Activated T-helper 1 cell treated with anti-CD3 and anti-CD28 coated beads, Interleukin-2, amount 50 U/mL, for 16 hours (primary cell): ENCODE measurements at places on chromosomes 5 and 9.

DNA sequence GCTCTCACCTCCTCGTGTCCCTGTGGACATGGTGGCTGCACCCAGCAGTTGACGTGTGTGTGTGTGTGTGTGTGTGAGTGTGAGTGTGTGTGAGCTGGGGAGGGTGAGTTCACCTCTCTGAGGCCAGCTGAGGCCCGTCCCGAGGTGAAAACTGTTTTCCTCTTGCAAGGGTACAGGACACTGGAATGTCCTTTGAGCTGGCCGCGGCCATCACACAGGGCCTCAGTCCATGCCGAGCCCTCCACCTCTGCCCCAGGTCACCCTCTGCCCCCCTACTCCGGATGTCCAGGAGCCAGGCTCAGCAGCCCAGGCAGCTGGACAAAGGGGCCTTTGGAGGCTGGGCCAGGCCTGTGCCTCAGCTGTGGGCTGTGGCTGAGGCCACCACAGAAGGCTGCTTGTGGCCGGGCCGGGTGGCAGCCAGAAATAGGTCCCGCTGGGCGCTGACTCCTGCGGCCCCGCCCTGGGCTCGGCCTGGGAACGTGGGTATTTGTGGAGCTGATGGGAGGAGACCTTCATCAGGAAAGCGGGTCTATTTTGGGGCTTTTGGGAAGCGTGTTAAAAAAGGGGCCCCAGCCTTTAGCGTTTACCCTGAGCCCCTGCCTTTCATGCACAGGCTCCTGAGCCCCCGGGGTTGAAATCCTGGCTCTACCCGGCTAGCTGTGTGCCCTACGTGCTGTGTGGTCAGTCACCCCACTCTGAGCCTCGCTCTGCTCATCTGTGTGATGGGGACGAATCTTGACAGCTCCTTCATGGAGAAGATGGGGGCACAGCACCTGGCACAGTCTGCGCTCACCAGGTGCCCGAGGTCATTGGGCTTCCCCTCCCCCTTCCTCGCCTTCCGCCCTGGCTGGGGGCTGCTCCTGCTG lies 75.1 kb upstream of the IER5L start:
- DNase-seq = no peak

DNA sequence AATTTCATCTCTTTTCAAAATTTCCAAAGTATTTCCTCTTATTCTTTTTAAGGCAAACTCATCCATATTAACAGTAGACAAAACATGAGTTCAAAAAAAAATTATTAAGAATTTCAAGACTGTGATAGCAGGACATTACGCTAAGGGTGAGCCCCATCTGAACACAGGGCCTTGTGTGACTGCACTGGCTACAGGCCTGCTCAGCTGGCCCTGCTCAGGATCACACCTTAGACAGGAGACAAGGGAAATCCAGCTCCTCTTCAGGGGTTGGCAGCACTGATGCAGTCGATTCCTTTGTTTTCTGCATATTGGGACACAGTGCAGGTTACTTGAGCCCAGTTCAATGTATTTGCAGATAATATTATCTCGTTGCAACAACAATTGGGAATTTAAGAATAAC lies 444.7 kb downstream of the PLK2 start:
- DNase-seq = no peak

- no peak for DNase-seq
Measured at GRCh38 chr5:178993955-178994579, 1.1 kb downstream of the GRM6 start.

DNA sequence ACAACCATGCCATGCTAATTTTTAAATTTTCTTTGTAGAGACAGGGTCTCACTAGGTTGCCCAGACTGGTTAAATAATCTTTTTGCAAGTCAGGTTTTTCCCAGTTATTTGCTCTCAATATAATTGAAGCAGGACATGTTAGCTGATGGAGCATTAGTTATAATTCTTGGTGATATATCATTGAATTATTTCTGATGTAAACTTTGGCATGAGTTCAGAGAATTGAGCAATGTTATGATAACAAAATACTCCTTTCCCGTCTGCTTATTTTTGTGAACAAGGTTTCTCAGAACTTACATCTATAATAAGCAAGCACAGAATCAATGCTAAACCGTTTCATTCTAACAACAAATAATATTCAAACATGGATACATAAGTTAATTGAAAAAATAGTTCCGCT lies 37.8 kb downstream of the BHMT start:
- DNase-seq = no peak

DNA sequence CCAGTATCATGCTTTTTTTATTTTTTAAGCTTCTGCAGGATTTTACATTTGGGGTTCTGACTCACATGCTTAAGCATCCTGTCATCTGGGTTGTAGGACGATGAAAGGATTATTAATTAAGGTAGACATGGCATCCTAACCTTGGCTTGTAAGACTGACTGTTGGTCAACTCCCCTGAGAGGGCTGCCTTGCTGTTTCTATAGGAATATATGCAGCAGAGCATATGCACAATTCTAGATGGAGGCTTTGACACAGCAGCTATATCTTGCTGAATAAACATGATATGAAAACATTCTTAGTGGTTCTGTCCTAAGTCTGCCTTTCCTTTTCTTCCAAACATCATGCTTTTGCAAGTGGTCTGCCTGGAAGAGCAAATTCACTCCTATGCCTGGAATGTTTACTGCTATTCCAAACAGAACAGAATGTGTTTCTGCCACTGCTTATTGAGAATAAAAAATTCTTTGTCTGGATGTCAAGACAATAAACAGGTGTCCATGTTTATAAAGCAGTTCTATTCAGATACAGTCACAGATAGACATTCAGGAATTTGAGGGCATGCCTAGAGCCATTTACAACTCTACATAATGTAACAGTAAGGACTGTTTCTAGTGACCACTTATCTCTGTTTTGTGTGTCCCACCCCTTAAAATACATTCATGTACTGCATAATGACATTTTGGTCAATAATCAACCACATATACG lies 166.2 kb upstream of the PPP2R2B start:
- DNase-seq = no peak

- DNase-seq = no peak
Measured at GRCh38 chr5:6710070-6710469, 3.2 kb upstream of the TENT4A start.

DNA sequence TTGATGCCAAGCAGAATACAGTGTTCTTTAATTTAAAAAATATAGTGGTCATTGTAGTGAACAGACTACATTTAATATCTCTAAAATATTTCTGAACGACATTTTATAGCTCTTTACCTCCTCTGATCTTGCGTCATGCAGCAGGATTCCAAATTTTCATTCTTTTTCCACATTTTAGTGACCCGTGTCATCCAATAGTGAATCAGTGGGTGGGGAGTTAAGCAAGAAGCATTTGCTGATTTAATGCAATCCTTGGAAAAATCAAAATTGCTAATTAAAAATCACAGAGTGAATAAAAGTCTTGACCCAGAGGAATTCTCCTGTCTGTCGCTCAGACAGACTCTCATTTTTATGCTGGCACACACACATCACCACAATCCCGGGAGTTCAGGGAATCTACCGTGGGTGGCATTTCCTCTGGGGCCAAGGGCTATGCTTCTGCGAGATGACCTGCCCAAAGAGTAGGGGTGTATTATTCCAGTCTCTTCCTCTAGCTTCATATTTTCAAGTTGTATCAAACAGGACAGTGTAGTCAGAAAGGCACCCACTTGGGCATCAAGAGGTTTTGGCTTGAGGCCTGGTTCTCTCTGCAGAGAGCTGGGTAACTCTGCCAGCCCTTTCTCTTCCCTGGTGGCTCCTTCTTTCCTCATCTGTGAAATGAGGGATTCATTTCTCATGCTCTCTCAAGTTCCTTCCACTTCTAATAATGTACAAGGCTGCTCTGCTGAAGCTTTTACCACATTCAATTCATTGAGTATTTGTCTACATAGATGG lies 24.8 kb upstream of the OTP start:
- no peak for DNase-seq

GRCh38 chr9:113621309-113621791 lies 157.8 kb downstream of the RGS3 start:
- DNase-seq = no peak

GRCh38 chr9:27085456-27085855 lies 23.6 kb upstream of the TEK start:
- no peak for DNase-seq

GRCh38 chr5:113271745-113272454 lies 162.9 kb downstream of the TSSK1B start:
- no peak for DNase-seq

DNA sequence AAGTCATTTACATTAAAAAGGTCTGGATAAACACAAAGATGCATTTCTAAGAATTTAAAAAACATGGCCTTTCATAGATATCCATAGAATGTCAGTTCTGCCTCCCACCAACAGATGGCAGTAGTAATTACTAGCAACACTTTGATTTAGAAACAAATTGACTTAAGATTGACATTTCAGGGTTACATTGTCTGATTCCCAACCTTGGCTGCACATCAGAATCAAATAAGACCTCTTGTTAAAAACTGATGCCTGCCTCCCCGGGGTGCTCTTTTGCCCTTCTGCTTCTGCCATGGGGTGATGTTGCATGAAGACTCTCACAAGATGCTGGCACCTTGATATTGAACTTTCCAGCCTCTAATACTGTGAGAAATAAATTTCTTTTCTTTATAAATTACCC lies 146.2 kb upstream of the GPR151 start:
- DNase-seq = no peak
